Endothelial cell (in vitro differentiated cells): ENCODE measurements at places on chromosomes 4 and X.

DNA sequence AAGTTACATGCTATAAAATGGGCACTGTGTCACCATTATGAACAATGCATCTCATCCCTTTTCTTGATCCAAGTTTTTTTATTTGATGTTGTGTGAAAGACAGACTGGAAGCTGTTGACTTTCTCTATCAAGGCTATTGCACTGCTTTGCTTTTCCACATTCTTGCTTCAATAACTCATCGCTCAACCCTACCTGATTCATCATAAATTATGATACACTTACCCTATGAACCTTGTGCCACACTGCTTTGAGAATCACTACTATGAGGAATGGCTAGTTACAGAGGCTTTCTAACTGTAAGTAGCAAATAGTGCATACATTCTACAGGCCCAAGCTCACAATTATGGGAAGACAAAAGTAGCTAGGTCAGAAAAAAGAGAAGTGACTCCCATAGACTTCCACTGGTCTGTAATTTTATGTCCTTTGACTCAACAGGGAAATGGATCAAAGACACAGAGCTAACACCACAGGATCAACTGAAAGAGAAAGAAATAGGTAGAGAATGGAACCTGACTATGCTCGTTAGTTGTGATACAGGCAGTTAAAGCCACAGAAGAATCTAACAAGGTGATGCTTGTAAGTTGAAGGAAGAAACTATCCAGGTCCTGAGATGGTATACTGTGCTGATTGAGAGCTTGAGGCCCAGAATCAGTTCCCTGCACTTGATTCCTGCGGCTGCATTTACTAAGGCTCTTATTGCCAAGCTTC is 163.5 kb downstream of the PPP3CA start:
- no peak for DNase-seq
- H3K36me3 ChIP-seq = peaks cover 18% of the 10 kb centered on the region
- no peaks in the 10 kb centered on the region for H3K27me3 ChIP-seq
- H3K4me3 ChIP-seq = no peak overlapping the region
- H3K27ac ChIP-seq = no peak overlapping the region

- DNase-seq = no peak
- H3K4me3 ChIP-seq = no peak overlapping the region
- H3K4me1 ChIP-seq = peaks cover 2% of the 10 kb centered on the region
- H3K36me3 ChIP-seq = peaks cover 15% of the 10 kb centered on the region
- no peaks in the 10 kb centered on the region for H3K27me3 ChIP-seq
These were observed 5.3 kb upstream of the CFP start for GRCh38 chrX:47634871-47635575.

GRCh38 chr4:67152976-67153375 is 392.3 kb downstream of the CENPC start:
- H3K27ac ChIP-seq = no peak overlapping the region
- no peak overlapping the region for H3K4me3 ChIP-seq
- H3K27me3 ChIP-seq = no peaks in the 10 kb centered on the region
- H3K4me1 ChIP-seq = no peaks in the 10 kb centered on the region

DNA sequence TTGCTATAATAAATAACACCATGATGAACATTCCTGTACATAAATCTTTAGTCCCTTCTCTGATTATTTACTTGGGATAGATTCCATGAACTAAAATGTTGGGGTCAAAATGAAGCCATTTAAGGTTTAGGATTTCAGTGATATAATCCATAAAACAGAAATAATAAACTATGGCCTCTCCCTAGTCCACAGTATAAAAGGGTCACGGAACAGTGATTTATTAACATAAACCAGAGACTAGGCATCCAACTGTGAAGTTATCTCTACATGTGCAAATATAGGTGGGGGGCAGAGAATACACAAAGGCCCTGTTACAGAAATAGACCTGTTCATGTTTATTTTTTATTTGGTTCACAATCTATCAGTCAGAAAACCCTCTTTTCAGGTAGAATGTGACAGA is 499.1 kb upstream of the SLIT2 start:
- H3K4me1 ChIP-seq = no peaks in the 10 kb centered on the region
- no peak overlapping the region for H3K27ac ChIP-seq
- H3K27me3 ChIP-seq = no peaks in the 10 kb centered on the region
- H3K36me3 ChIP-seq = no peaks in the 10 kb centered on the region

DNA sequence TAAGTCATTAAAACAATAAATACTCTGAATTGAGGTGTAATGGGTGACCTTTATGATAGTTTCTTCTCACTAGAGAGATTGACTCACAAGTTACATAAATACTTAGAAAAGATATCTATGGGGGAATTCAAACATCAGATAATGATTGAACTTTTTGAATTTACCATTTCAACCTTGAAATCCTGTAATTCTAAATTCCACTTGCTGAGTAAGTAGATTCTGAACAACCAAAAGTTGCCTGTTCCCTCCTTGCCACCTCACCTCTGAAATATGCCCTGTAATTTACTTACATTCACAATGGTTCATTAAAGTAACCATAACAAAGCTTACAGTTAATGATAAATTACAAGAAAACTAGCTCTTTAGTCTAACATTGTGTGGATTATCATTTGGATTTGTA is 43.3 kb upstream of the SLC39A8 start:
- no peaks in the 10 kb centered on the region for H3K36me3 ChIP-seq
- no peaks in the 10 kb centered on the region for H3K4me1 ChIP-seq
- no peak overlapping the region for H3K4me3 ChIP-seq
- no peak overlapping the region for H3K27ac ChIP-seq
- no peak for DNase-seq

- no peak overlapping the region for H3K27ac ChIP-seq
- no peaks in the 10 kb centered on the region for H3K27me3 ChIP-seq
- no peaks in the 10 kb centered on the region for H3K36me3 ChIP-seq
- no peak overlapping the region for H3K4me3 ChIP-seq
- no peak for DNase-seq
These were observed 748.0 kb upstream of the PCDH7 start for GRCh38 chr4:29972121-29972520.
